Hindlimb muscle (tissue), 1 donor: ENCODE measurements at places on chromosomes 13 and 19. TPM values are rescaled to one million over a fixed set of nuclear protein-coding genes. Genes with fewer than 3 reads are reported as not detected.

The EPSTI1 gene
- 2.6 TPM for polyA plus RNA-seq

The LENG1 gene
- polyA plus RNA-seq: 11.1 TPM

- DNase-seq: no peak
Observed at GRCh38 chr13:44052780-44053184, 173.1 kb downstream of the LACC1 start.

The CASP14 gene
- polyA plus RNA-seq: 0.31 TPM

GRCh38 chr13:34941436-34941834, 635 bp upstream of the NBEA start:
- no peak for DNase-seq

- DNase-seq: peak; percentile 95
Observed at GRCh38 chr19:55503502-55504251, 15.4 kb downstream of the SSC5D start.

The CYP2B6 gene
- not detected for polyA plus RNA-seq

DNA sequence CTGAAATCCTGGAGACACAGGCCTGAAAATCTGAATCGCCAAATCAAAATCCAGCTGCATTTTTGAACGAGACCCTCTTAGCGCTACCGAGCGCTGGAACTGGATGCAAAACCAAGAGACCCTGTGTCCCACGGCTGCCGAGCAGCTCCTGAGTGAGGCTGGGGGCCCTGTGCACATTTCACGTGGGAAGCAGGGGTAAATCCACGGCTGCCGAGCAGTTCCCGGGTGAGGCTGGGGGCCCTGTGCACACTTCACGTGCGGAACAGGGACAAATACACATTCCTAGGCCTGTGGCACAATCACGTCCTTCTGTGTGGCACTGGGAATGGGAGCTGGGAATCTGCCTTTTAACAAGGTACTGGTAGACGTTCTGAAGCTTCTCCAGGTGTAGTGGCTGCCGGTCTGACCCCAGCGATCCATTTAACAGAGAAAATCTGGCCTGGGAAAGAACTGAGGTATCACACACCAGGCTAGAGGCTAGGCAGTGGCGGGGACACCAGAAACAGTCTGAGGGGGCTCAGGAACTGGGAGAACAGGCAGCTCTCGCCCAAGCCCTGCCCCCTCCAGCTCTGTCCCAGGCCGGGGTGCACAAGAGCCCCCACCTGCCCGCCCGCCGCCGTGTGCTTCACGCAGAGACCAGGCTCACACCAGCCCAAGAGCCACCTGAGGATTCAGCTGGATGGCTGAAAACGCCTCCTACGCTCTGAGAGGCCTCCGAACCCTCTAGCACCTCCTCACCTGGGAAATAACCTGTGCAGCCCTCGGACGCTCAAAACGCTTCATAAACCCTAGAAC, 11.0 kb upstream of the C2CD4C start:
- DNase-seq: no peak

The FFAR1 gene
- not detected for polyA plus RNA-seq

DNA sequence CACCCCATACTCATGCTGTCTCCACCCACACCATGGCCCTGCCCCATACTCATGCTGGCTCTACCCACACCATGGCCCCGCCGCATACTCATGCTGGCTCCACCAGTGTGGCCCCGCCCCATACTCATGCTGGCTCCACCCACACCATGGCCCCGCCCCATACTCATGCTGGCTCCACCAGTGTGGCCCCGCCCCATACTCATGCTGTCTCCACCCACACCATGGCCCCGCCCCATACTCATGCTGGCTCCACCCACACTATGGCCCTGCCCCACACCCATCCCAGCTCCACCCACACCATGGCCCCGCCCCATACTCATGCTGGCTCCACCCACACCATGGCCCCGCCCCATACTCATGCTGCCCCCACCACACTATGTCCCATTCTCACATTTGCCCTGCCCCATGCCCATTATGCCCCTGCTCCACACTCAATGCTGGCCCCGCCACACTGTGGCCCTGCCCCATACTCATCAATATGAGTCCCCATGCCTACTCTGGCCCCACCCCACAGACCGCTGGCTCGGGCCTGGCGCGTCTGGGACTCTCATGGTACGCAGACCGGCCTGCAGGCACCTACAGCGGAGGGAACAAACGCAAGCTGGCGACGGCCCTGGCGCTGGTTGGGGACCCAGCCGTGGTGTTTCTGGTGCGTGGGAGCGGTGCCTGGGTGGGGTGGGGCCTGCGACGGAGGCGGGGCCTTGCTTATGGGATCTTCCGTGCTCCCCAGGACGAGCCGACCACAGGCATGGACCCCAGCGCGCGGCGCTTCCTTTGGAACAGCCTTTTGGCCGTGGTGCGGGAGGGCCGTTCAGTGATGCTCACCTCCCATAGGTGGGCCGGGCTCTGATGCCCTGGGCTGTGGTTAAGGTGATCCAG, 3.7 kb upstream of the ARHGAP45 start:
- no peak for DNase-seq

The COL5A3 gene
- polyA plus RNA-seq: 77.6 TPM

DNA sequence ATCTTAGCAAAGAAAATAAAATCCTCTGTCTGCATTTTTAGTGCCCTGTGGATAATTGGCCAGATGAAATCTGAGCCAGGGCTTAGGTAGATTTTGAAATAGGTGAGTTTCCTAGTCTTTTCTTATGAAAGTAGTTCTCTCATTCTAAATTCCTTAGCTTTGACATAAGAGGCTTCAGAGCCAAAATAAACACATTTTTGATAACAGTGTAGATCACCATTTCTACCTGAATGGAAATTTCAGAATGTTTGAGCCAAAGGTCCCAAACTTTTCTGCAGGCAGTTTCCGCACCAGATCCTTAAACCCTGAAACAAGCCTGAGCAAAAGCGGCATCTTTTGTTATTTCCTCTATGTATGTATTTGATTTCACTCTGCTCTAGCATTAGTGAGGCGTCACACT, 551.2 kb downstream of the EFNB2 start:
- DNase-seq: no peak

GRCh38 chr13:39675904-39676303, 20.4 kb downstream of the COG6 start:
- no peak for DNase-seq

DNA sequence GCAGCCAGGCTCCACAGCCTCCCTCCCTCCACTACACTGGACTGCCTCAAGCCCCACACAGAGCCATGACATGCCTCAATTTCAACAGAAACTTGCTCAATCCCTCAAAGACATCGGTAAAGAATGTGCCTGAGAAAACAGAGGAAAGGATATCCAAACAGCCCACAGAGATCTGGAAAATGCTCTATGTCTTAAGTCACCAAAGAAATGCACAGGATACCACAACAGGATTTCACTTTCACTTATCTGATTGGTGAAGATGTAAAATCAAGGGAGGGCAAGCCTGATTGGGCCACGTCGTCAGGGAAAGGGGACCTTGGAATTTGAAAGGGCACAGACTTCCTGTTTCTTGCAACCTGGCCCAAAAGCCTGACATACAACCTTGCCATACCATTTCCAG, 14.2 kb downstream of the CACNA1A start:
- DNase-seq: no peak

DNA sequence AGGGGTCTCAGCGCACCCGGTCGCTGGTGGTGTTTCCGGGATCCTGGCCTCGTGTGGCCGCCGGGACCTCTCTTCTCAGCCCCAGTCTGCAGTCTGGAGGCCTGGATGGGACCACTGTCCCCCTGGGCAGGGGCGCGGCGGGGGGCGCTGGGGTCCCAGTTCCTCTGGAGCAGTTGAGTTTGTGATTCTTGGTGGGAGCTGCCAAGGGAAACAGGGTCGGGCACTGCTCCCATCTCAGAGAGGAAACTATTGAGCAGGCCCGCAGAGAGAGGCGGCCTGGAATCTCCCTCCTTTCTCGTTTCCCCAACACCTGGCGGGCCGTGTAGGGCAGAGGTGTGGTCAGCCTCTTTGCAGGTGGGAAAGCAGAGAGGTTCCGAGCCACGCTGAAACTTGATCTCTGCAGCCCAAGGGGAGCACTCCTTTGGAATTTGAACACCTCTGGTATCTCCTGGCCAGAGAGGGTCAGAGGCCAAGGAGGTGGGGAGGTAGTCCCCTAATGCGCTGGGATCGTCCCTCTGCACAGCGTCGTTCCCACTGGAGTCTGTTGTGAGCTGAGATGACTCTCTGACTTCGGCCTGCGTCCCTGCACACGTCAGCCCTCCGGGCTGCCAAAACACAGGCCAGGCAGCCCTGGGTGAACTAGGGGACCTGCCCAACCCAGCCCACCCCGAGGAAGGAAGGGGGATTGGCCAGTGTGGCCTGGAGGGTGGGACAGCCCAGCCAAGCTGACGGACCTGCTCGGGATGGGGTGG, 741 bp downstream of the PLEKHF1 start:
- peak; percentile 58 for DNase-seq

The KLC3 gene
- 0.41 TPM for polyA plus RNA-seq

DNA sequence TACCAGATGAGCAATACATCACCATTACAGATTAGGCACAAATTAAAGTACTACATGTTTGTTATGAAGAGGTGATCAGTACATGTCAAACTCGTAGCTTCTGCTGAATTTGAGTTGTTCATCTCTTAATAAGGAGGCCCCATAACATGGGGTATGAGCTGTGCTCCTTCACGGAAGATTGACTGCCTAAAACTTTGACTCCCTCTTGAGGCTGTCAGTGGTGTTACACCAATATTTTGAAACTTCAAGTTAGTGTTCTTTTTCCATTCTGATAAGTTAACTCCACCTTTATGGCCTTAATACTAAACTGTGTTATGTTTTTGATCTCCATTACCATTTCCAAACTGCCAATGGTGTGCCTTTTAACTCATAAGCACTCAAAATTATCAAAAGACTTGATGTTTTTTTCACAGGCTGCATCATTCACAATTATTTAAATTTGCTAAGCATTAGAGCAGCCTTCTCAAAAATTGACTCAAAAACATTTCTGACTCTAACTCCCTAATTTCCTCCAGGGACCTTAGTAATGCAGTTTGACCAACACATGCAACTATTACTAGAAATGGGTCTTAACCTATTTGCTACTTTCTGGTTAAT, 1591.5 kb downstream of the PCDH9 start:
- no peak for DNase-seq

The LILRB2 gene
- polyA plus RNA-seq: 2.7 TPM

DNA sequence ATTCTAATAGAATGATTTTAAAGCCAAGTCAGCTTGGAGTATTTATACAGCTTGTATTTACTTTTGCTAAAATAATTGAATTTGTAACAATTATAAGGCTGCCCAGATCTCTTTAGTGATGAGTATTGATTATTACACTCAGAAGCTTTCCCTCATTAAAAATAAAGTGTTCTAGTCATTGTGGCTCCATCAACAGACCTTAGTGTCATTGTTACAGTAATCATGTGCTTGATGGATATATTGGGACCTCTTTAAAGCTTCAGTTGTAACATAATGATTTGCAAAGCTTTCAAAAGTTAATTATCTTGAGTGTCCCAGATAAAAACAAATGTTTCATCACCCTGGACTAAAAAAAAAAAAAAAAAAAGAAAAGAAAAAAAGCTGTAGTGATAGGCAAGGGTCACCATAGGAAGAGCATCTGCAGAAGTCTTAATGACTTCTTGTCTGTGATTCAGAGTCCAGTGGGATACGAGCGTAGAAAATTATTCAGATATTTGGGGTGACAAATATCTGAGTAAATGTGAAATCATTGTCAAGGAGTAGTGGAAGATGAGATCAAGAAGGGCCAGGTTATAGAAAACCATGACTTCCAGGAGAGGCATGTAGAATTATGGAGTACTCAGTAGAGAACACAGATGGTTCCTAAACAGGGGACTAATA, 369.6 kb downstream of the DCT start:
- DNase-seq: no peak

- DNase-seq: no peak
Observed at GRCh38 chr13:21243045-21243897, 66.8 kb downstream of the MRPL57 start.

GRCh38 chr19:48685583-48685982, 10.2 kb upstream of the FUT2 start:
- DNase-seq: no peak

The KCNN4 gene
- 1.1 TPM for polyA plus RNA-seq

- DNase-seq: no peak
Observed at GRCh38 chr19:44050740-44051649, 841 bp upstream of the ZNF223 start.

DNA sequence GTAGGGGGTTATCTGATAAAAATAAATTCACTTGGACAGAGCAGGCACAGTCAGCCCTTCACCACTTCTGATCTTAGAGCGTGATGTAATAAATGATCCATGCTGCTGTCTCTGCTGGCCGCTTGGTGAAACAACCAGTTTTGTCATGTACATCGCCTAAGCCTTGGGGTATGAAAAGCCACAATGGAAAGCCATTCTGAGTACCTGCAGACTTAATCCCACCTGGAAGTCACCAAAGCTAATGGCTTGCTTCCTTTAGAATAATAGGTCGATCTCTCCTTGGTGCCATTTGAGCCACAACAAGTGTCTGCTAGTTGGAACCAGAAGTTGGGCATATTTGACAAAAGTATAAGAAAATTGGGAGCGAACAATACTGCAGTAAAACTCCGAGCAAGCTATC, 1649.7 kb upstream of the SPRY2 start:
- DNase-seq: no peak

The LAIR1 gene
- 10.0 TPM for polyA plus RNA-seq

The SLC25A23 gene
- 35.8 TPM for polyA plus RNA-seq

The ARL11 gene
- polyA plus RNA-seq: 0.37 TPM

- DNase-seq: no peak
Observed at GRCh38 chr13:79678100-79678499, 197.1 kb downstream of the NDFIP2 start.
